ENCODE measurements at places on chromosomes 6 and 20.

DNA sequence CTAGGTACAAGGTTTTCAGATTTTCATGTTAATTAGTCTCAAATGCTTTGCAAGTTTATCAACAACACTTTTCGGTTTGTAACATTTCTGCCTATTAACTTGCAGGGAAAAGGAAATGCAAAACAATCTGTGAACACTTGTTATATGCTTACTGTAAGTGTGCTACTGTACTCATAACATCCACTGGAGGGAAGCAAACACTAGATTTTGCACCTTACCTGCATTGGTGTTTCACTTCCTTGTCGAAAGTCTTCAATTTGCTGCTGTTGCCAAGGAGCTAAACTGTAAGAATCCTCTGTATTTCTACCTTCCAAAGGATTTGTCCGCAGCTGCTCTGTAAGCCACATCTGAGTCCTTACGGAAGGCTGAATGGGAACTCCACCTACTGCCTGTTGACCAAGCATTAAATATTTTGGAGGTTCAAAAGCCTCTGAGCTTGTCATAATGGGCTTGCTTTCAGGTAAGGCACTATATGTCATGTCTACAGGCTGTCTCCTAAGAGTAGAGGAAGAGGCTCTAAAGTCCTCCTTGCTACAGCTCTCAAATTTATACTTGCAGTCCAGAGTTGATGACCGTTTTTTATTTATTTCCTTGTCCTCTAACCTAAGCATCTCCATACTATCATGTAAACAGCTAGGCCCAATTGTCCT is 17.3 kb downstream of the PLN start:
- DNase-seq, result no peak

DNA sequence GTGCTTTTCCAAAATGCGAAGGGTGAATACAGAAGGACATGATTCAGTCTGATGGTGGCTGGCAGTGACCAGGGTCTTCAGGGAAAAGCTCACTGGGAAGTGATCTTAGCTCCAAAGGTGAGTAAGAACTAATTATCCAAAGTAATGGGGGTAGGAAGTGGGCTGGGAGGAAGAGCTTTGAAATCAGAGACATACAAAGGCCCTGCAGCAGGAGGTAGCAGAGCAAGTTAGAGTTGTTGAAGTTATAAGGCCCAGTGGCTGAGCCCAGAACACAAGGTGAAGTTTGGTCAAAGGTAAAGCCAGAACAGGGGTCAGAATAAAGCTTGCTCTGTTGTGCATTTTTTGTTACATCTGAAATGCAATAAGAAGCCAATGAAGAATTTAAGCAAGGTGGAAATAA is 81.2 kb downstream of the PLCB1 start:
- DNase-seq, result no peak

- no peak for DNase-seq
Measured at GRCh38 chr20:57087705-57088104, 178.7 kb downstream of the BMP7 start.

- no peak for DNase-seq
Measured at GRCh38 chr20:17541996-17542395, 10.8 kb upstream of the BFSP1 start.

DNA sequence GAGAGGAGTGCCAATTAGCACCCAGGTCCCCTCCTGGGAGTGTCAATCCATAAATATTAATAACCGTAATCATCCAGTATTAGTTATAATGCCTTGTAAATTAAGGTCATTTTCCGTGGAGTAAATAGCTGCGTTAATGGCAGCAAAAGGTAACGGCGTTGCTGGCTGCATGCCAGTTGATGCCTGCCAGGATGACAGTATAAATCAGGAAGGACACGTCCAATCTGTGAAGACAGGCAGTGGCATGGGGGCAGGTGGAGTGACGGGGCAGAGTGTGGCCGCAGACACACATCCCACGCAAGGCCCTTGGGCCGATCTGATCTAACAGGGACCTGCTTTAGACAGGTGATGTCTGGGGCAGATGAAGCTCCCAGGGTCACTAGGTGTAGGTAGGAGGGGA is 49.1 kb downstream of the KCNB1 start:
- no peak for DNase-seq

GRCh38 chr20:54294094-54294493 is 86.2 kb downstream of the PFDN4 start:
- DNase-seq, result no peak

DNA sequence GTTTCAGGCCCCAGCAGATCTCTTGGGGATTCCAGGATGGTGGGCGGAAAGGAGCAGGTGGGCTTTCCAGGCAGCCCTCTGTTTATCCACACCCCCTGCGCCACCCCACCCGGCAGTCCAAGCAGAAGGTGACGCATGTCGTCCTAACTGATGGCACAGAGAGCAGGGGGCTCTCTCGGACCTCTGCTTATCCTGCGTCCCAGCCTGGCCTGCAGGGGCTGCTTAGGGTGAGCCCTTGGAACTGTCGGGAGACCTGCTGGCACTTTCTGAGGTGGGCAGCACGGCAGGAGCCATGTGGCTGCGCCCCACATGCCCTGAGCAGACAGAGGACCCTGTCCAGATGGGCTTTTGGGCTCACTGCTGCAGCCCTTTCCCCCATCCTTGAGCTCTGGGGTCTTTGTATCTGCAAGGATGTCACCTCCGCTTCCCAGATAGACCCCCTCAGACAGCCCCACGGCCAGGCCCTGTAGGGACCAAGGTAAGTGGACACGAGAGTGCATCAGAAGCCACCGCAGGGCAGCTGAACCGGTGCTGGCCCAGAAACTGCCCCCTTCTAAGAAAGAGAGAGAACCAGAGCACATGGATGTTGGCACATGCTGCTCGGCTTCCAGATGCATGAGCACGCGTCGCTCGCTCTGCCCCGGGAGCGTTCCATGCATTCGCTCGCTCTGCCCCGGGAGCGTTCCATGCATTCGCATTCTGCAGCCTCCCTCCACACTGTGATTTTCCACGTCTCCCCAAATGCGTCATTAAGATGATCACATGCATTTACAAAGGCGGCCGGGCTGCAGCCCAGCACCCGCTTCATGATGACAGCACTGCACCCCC is 246.7 kb downstream of the TAF4 start:
- no peak for DNase-seq

- no peak for DNase-seq
Measured at GRCh38 chr6:13660273-13660672, 45.1 kb downstream of the NOL7 start.

DNA sequence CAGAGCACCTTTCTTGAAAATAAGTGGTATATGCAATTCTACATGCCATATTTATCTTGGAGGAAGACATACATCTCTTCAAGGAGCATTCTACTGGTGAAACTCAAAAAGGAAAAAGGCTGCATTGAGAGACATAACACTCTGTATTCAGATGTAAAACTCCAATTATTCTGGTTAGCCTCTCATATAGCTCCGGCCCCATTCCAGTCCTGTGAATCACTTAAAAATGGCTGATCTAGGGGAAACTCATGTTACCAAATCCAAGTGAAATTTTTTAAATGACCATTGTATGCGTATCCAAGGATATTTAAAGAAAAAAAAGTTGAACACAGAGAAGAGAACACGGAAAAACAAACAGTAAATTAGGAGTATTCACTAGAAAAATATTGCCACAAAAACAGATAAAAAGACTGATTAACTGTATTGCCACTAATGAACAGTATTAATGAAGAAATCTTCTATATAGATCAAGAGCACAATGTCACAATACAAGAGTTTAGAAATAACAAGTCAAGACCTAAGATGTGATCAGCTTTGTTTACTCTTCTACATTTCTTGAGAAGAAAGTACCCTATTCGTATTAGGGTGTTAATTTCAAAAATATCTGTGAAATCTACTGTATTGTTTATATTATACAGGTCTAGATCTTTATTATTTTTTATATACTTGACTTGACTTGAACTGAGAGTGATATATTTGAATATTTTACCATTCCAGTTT is 124.5 kb upstream of the GJE1 start:
- DNase-seq, result no peak

GRCh38 chr20:32479012-32479411 is 106.1 kb downstream of the NOL4L start:
- no peak for DNase-seq

DNA sequence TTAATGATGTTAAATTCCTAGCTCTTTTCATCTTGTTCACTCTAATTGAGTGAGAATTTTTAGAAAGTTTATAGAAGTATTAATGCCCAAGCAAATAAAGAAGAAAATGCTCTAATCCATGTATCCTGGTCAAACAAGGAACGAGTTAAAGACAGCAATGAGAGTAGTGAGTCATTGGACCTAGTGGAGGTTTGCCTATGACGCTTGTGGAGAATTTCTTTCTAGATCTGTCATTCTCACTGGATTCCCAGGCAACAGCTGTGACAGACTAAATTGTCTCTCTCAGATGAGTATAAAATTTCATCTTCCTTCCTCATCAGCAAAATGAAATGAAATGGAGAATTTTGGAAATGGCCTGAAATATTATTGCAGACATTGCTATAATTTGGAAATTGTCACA is 127.9 kb downstream of the COL19A1 start:
- no peak for DNase-seq

DNA sequence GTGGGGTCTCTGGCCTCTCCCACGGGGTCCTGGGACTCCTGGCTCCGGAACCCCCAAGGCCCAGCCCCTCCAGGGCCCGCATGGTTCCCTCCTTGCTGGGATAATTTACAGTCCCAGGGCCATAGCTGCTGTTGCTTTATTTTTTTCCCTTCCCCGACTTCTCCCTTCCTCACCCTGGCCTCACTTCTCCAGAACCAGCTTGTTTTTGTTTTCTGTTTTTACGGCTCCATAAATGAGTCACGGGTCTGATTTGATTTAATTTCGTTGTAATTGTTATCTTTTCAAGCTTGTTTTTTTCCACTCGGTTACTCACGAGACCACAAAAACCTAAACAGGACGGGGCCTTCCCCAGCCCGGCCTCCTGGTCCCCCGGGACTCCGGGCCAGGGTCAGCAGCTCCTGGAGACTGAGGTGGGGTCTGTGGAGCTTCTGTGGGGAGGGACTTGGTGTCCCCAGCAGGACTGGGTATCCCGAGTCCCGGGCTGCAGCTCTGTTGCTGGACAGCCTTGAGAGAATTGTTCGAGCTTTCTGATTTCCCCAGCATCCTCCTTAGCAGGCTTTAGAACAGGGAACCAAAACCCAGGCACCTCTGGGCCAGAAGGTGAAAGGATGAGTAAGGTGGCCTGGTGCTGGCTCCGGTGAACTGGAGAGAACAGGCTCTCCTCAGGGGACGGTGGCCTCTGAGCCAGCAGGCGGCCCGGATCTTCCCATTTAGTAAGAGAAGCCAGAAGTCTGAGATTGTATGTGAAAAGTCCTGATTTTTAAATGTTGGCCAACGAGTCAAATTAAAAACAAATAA is 94.9 kb downstream of the CEBPB start:
- no peak for DNase-seq

DNA sequence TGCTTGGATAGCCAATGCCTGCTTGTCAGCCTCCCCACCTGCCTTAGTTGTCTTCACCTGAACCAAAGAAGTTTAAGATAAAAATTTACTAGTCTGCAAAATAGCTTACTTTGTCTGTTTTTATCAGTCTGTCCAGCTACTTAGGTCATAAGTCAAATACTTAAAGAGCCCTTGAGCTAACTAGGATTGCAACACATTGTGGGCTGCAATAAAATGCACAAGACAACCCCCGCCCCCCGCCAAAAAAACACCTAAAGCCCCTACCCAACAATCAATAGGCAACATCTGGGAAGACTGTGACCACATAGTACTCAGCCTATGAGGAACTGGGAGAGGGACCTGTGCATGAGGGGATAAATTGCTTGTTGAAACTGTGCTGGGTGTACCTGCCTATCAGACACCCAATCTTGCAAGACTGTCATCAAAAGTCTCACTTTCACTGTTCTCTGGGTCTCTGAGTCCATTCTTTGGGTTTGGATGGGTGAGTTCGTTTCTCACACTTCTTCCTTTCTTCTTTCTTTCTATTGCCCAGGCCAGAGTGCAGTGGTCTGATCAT is 27.3 kb upstream of the ABCC10 start:
- no peak for DNase-seq

DNA sequence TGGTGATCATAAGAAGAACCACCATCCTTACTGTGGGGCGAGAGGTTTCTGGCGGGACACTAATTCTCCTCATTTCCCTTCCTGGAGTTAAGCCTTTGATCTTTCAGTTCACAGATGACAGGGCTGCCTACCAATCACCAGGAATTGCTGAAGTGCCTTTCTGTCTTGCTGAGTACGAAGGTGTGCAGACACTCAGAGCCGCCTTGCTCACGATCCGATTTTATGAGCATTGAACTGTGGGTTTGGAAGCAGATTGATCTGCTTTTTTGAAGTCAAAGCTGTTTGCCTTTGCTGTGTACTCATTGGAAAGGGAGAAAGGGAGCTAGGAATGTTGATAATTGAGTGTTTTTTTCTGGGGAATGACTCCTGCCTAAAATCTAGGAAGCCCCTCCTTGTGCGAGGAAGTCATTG is 129.1 kb upstream of the SALL4 start:
- DNase-seq, result no peak

DNA sequence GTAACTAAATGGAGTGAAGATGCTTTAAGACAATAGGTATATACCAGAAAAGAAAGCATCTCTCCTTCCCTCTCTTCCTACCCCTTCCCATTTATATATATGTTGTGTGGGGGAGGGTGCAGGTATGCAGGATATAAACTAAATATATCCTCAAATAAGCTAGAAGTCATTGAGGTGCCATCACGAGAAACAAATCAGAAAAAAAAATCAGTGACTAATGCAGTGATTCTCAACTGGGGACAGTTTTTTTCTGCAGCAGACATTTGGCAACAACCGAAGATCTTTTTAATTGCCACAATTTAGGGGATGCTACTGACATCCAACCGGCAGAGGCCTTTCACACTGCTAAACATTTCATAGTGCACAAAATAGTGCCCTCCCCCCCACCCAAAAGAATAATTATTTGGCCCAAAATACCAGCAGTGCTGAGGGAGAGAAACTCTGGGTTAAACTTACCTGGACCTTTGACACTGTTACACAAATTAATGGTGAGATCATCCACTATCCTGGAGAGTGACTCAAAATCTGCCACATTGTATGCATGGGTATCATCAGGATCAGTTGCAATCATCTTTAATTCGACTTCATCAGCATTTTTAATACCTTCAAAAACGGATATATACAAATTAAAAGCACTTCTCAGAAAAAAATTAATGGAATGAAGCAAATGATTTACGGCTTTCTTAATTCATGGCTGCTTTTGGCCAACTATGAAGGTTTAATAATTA is 55.0 kb downstream of the COL12A1 start:
- DNase-seq, result no peak

DNA sequence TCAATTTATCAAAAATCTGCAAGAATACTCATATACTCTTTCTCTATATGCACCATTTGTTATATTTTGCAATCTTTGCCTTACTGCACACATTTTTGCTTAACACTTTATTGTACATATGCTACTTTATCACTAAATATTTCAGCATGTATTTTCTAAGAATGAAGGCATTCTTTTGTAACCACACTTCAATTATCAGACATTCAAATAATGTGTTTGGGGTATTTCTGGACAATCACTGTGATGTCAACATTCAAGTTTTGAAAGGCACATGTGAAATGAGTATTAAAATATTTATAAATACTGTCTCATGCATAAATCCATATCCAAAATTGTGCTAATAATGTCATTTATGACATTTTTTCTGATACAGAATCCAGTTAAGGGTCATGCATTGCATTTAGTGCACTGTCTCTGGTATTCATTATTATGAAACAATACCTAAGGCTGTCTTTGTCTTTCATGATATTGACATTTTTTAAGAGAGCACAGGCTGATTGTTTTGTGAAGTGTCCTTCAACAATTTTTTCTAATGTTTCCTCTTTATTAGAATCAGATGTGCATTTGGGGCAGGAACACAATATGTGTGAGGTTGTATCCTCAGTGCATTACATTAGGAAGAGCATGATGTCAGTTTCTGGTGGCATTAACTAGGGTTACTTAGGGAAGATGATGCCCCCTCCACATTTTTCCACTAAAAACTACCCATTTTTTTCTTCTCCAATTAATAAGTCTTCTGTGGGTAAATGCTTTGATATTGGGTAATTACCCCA is 105.7 kb downstream of the MTFR2 start:
- DNase-seq, result no peak
